Stimulated activated CD8-positive, alpha-beta memory T cell treated with anti-CD3 and anti-CD28 coated beads, Interleukin-7, amount 100 ng/mL, for 4 hours (primary cell): ENCODE measurements at places on chromosomes 5 and 9.

GRCh38 chr9:16333691-16334090, 536.8 kb downstream of the BNC2 start:
- no peak for DNase-seq

DNA sequence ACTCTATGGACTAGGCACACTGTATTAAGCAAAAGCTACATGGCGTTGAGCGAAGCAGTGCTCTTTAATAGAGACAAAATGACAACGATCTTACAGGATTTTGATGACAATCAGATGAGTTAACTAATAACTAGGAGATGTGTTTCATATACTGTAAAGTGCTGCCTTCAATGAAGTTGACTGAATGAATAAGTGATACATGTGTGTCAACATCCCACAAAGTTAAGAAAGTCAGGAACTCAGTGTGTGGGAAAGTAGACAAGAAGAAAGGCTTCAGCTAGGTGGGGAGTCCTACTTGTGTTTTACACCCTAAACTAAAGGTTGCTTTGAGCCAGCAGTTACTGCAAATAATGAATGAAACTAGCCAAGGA, 79.6 kb downstream of the PAPPA start:
- no peak for DNase-seq

DNA sequence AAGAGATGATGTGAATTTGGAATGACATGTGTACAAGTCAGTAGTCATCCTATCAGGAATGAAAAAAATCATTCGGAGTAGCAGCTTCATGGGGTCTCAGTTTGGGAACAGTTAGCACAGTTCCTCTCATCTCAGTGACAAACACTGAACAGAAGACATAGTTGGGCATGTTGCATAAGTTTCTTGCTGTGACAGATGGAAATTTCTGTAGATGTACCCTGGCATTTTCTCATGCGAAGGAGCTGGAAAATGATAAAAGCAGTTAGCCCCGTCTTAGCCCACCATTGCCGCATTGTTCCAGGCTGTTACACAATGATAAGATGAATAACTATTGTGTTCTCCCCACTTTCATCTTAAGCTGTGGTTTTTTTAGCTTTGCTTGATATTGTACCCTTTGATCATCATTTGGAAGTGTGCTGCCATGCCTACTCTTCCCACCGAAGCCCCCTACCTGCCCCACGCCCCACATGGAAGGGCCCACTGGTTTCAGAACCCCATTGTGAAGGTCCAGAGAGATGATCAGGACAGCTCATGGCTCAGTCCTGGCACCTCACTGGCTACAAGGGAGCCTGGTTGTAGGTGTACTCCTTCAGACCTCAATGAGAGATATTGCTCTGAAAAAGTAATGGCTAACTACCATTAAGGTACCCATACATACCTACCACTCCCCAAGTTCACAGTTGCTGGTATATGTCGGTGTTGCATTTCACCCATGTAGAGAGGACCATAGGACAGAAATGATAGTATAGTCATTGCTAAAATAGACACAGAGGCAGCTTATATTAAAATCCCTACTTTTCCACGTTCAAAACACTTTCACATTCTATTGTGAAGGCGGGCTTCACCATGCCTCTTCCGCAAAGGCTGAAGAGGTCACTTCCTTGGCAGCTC, 38.8 kb downstream of the SFXN1 start:
- peak; percentile 52 for DNase-seq

GRCh38 chr9:88767504-88767790, 223.8 kb upstream of the S1PR3 start:
- no peak for DNase-seq

GRCh38 chr9:112234779-112235178, 59.7 kb upstream of the SUSD1 start:
- DNase-seq, result no peak

DNA sequence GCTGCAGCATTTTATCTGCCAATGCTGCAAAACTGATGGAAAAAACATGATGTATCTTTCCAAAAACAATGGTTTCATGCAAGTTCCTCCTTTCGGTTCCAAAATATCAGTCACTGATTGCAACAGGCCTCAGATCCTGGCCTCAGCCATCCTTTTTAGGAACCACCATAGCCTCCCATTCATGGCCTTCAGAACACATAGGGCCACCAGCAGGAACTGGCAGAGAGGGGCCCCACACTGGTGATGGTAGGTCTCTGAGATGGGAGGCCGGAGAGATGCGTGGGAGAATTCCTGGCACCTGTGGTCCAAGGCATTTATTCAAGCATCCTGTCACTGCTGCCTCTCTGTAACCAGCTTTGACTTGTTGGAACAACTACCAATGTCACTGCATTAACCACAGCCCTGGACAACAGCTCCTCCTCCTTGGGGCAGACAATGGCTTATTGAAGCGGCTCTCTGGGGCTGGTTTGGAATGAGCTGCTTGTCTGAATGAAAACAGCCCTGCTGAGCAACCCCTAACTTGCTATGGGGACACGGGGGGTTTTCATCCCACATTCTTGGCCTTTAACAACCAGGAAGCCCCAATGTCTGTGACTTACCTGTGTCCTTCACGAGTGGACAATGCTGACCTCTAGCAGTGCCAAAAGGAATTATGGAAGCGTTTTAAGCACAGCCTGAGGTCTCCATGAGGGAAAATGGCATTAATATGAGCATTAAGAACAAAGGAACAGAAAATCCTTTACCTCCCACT, 108.1 kb downstream of the LHFPL2 start:
- DNase-seq, result no peak

- no peak for DNase-seq
These were observed 2.1 kb upstream of the HAND1 start for GRCh38 chr5:154479944-154480750.

- no peak for DNase-seq
These were observed 1.3 kb downstream of the PRDM12 start for GRCh38 chr9:130665431-130666392.

DNA sequence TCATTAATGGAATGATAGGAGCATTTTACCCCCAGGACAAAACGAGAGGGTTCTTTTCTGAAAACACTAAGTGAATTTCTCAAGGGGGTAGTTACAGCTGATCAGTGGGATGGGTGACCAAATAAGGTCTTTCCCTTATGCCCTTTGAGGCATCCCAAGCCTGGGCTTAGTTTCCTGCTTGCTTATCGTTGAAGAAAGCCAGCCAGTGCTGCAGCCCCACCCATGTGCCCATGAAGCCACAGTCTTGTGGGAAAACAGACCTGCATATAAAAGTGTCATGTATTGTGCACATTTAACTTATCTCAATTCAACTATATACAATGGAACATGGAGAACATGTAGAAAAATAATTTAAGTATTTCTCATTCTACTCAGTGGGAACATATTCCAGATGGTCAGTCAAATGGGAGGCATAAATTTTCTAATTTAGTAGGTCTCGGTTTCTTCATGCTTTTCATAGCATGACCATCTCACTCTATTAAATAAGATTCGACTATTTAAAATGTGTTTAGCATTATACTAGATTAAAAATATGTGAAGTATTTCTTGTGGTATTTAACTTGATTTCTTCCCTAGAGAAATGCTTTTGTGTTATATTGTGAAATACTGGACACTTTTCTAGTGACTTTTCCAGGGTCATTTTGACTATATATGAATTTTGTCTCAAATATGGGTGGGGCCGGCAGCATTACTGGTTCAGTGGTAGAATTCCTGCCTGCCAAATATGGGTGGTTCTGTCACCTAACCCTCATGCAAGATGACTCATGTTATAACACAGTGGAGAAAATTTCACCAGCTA, 189.7 kb upstream of the SGCD start:
- no peak for DNase-seq

- DNase-seq, result no peak
These were observed 11.3 kb downstream of the IL4 start for GRCh38 chr5:132684922-132685720.

GRCh38 chr9:98545021-98545420, 163.7 kb downstream of the GABBR2 start:
- DNase-seq, result no peak

- DNase-seq, result no peak
These were observed 70.4 kb upstream of the SNX2 start for GRCh38 chr5:122704247-122705036.

GRCh38 chr5:66828548-66829357, 232.6 kb downstream of the MAST4 start:
- DNase-seq, result no peak
